ENCODE measurements at places on chromosomes 1 and 21.

DNA sequence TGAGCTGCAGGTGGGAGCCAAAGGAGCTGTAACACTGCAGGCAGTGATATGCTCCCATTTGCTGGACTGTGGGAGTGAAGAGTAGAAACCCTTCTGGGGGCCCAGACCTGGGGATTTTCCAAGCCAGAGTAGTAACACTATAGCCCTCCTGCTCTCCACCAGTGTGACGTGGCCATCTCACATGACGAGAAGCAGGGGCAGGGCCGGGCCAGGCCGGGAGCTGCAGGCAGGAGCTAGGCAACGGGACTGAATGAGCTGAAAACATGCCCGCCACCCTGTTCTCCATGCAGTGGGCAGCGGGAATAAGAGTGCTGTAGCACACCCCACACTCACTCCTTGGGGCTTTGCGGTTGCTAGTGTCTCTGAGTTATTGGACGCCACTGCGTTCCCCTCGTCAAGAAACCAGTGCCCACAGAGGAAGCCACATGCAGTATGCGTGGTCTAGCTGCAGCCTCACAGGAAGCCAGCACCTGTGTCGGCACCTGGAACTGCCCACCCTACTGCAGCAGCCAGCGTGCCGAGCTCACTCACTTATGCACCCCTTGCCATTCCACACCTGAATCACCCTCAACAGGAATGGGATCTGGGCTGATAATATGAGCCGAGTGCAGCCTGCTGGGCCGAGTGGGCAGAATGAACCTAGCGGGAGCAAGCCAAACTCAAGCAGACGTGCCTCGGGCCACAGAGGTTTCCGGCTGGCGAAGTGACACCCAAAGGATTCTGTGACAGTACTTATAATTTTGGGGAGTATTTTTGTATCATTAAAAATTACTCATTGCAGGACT, 1389.6 kb downstream of the KCNT2 start:
- no peak for DNase-seq

- no peak for DNase-seq
Measured at GRCh38 chr1:8055973-8056372, 29.9 kb upstream of the ERRFI1 start.

DNA sequence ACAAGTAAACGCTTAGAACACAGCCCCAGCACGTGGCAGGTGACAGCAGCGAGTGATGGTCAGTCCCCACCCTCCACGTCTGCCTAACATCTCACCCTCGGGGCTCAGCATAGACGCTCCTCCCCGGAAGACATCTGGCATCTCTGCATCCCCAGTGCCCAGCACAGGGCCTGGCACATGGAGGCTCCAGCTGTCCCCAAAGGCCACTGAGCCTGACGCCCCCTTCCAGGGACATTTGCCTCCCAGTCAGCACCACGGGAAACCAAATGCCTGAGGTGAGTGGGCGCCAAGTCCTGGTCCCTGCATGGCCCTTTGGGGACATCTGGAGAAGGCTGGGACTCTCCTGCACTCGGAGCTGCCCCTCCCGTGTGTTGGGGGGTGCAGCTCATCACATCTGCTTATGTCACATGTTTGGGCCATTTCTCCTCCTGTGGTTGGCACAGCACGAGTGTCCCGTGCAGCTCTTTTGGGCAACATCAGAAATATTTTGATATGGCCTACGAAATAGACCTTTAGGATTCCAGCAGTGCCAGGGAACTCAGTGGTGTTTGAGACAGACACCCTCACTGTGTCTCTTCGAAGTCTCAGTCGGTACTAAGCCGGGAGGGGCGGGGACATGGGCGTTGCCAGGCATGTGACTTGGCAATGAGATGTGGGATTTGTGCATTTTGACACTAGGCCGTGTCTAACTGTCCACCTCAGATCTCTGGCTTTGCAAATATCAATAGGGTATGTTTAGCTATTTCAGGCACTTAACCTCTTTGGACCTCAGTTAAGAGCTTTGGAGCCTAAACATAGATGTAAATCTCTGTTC, 315.0 kb downstream of the PTPRU start:
- no peak for DNase-seq

DNA sequence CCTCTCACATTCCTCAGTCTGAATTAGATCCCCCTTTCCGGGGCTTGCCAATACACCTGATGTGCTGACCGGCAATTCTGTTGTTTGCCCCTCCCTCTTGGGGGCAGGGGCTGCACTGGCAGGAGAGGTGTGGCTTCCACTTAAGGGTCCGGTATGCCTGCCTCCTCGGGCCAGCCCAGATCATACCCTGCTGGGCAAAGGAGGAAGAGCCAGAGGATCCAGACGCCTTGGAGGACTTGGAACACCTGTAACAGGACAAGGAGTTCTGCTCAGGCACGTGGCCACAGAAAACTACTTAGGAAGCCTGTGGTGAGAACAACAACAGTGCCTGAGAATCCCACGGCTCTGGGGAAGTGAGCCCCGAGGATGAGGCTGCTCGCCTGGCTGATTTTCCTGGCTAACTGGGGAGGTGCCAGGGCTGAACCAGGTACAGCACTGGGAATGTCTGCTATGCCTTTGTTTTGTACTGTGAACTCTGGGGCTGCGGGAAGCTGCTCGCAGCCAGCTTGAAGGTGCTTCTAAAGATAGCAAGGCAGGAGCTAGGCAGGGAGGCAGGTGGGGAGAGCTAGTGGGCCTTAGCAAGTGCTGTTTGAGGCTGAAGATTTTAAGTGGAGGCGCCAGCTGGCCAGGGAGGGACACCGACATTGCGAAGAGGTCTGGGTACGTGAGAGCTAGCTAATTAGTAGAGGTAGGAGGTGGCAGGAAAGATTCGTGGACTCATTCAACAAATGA, at the start of gene SMPDL3B:
TSS of gene SMPDL3B (plus strand) at position 183 of the 732 bp plus-strand sequence. CDS start at position 367, 184 bp downstream.
- DNase-seq, result no peak

GRCh38 chr1:23196627-23197328, 20.5 kb downstream of the HTR1D start:
- no peak for DNase-seq

GRCh38 chr1:236128646-236129178, 13.6 kb upstream of the GPR137B start:
- no peak for DNase-seq

- DNase-seq, result no peak
Measured at GRCh38 chr1:155254228-155254713, 1.0 kb downstream of the ENTREP3 start.

GRCh38 chr1:35270836-35271235, 2.3 kb downstream of the ZMYM4 start:
- no peak for DNase-seq

DNA sequence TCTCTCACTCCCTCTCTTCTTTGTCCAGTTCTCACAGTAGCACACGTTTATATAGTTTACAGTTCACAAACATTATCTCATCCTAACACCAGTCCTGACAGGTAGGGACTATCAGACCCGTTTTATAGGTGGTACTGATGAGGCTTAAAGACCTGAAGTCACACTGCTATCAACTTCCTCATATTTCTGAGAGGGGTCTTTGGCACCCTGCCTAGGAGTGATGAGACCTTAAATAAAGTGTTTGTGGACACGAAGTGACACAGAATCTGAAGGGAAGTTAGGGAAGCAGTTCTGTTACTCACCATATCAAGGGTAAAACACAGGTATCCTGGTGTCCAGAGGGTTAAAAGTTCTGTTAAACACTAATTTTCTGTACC, 590 bp upstream of the TACSTD2 start:
- no peak for DNase-seq

DNA sequence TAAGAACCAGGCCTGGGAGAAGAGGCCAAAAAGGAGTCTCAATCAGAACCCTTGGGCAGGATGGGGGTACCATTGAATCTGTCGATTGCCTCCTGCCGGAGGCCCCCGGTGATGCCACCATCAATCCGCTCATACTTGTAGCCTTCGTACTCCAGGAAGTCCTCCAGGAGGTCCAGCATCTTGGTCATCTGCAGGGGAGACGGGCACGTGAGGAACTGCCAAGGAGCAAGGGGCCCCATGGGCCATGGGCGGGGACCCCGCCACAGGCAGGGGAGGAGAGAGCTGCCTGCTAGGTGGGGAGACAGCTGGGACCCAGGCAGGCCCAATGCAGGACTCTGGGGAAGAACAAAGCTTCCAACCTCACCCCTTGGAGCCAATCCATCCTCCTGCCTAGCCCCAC, 48.6 kb downstream of the CHD5 start:
- DNase-seq, result no peak

- no peak for DNase-seq
Measured at GRCh38 chr1:246782120-246782900, 58.1 kb downstream of the SCCPDH start.

DNA sequence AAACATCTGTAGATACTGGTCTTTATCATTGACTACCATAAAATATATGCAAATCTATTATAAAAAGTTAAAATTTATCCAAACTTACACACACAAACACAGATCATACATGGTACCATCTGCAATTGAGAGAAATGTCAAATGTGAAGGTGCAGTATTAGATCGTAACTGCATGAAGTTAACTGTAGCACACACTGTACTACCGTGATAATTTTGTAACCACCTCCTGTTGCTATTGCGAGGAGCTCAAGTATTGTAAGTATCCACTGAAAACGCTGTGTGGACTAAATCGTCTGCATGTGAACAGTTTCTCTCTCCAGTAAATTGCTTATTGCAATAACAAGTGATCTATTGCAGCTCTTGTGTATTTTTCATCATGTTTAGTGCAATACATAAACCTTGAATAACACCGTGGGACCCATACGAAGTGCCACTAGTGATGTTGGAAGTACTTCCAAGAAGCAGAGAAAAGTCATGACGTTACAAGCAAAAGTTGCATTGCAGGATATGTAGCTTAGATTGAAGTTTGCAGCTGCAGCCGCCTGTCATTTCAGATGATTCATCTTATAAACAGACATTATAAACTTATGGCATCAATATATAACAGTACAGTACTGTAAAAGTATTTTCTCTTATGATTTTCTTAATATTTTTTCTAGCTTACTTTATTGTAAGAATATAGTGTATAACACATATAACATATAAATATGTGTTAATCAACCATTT, 172.9 kb downstream of the SDCCAG8 start:
- no peak for DNase-seq

DNA sequence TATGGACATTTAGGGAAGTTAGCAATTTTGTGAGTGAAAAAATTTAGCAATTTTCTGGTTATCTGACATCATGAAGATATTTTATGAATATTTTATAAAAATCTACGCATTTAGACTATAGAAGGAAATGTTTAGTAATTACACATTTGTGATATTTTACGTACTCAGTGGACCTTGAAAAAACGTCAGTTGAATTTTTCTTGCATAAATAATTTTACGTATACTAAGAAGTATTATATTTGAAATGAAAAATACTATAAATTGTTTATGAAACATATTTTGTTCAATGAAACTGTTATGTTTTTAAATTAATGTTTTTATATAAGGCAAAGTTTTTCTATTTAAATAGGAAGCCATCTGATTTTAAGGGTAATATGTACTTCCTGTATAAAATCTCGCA, 462.8 kb downstream of the NCAM2 start:
- no peak for DNase-seq

- no peak for DNase-seq
Measured at GRCh38 chr1:53114090-53114489, 28.3 kb downstream of the SLC1A7 start.

- DNase-seq, result no peak
Measured at GRCh38 chr1:203932556-203932955, 71.2 kb downstream of the SNRPE start.

DNA sequence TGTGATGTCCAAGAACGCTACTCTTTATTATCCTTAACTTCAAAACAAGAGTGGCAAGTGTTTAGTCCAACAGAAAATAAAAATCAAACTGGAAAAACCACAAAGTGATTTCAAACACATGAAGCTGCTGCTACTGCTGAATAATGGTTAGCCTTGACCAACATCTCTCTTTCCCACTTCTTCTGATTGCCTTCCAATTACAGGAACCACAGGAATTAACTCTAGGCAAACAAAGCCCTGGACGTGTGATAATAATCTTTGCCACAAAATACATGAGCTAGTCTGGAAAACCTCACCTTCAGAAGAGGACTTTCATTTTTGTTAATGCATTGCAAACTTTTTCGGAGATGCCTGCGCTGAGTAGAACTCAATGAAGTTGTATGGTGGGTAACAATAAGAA, 48.6 kb upstream of the COL11A1 start:
- DNase-seq, result no peak

DNA sequence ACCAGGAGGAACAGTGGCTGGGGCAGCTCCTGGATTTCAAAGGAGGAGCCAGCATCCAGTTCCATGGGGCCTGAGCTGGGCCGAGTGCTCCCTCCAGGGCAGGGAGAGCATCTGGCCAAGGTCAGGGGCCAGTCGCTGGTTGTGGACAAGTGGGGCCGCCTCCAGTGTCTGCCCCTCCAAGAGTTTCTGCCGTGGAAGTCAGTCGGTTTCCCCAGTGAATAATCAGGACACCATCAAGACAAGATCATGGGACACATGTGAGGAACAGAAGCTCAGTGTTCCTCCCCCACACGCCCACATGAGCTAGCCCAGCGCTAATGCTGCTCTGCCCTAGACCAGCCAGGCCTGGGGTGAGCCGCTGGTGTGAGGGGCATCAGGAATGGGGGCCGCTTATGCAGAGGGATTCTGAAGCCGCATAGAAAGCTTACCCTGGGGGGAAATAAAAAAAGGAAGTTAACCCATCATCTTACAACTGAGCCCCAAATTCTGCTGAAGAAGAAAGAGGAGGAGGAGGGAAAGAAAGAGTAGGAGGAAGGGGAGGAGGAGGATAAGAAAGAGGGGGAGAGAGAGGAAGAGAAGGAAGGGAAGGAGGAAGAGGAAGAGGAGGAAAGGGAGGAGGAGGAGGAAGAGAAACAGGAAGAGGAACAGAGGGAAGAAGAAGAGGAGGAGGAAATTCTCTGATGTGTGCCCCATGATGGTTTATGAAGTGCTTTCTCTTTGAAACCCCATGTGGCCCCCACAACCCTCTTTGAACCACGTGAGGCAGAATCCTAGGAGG, 198.4 kb downstream of the MATN1 start:
- no peak for DNase-seq

DNA sequence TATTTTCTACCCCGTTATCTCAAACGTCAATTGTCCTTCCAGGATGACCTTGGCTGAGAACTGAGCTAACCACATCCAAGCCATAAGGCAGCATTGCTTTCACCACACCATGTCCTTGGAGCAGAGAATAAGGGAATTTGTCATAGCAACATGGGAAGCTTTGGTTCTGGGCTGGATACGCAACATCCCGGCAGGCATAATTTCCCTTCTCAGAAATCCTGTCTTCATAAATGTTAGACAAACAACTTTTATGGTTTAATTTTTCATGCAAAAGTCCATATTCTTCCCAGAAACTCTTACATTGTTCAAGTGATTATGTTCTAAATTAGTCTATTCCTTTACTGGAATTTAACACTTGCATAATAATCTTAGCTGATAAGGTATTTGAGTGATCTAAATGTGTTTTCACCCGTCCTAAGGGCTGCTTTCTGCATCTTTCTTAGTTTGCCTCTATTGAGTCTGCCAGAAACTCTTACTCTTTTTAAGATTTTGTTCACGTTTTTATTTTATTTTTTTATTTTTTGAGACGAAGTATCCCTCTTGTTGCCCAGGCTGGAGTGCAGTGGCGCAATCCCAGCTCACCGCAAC, 51.8 kb downstream of the KCNJ15 start:
- no peak for DNase-seq

All from hippocampal formation (tissue), 2 donors.